ENCODE measurements at places on chromosomes 5 and 9. TPM values are rescaled to one million over a fixed set of nuclear protein-coding genes. Genes with fewer than 3 reads are reported as not detected.

Gene PGM5
- total RNA-seq: 13.8 TPM

Gene PCDHGB5
- 8.0 TPM for total RNA-seq

Gene ANKRD55
- 0.30 TPM for total RNA-seq

Gene SPINK1
- not detected for total RNA-seq

Gene FABP6
- not detected for total RNA-seq

Gene GLRA1
- not detected for total RNA-seq

Gene TAF7
- total RNA-seq: 88.8 TPM

Gene ZNF367
- total RNA-seq: 7.5 TPM

Gene PLEKHG4B
- 6.0 TPM for total RNA-seq

Gene OTP
- not detected for total RNA-seq

Gene KIF20A
- total RNA-seq: 16.3 TPM

Gene TRIM7
- 2.3 TPM for total RNA-seq

Gene LHFPL2
- 75.7 TPM for total RNA-seq

Gene QRFP
- total RNA-seq: not detected

Gene NR5A1
- not detected for total RNA-seq

Gene ZNF454
- total RNA-seq: 4.2 TPM

Gene RETREG1
- 27.4 TPM for total RNA-seq

Gene GKAP1
- 5.6 TPM for total RNA-seq

Gene PCAT7
- 0.10 TPM for total RNA-seq

Gene PCDHA7
- total RNA-seq: 0.30 TPM

Gene C9orf153
- 0.79 TPM for total RNA-seq

Gene LCP2
- total RNA-seq: 10.2 TPM

Gene OR1J2
- not detected for total RNA-seq

Gene SNX2
- total RNA-seq: 67.3 TPM

Gene IL5
- not detected for total RNA-seq

Gene LHX3
- 0.10 TPM for total RNA-seq

Gene SLC36A1
- 3.9 TPM for total RNA-seq

Gene TESK1
- 10.5 TPM for total RNA-seq

Gene PITX1
- total RNA-seq: 1.1 TPM

Gene FLT4
- 7.5 TPM for total RNA-seq

Gene OBP2B
- 0.30 TPM for total RNA-seq

Gene PHF24
- total RNA-seq: 0.49 TPM

Gene CER1
- total RNA-seq: 0.30 TPM

Gene ADAMTSL1
- 37.1 TPM for total RNA-seq

Gene CDH18
- 16.5 TPM for total RNA-seq

Gene IFNA4
- total RNA-seq: not detected

Gene GPRIN1
- total RNA-seq: 4.8 TPM

Gene TERT
- not detected for total RNA-seq

Gene HMMR
- total RNA-seq: 12.2 TPM

Gene CCDC171
- 9.2 TPM for total RNA-seq

Gene CCNI2
- total RNA-seq: 0.30 TPM

Gene VCAN
- total RNA-seq: 396 TPM

Gene CNTNAP3
- total RNA-seq: 4.2 TPM

Gene RGMB
- total RNA-seq: 25.3 TPM

Gene ASTN2
- 10.0 TPM for total RNA-seq

Gene CARTPT
- total RNA-seq: not detected

Gene TOR4A
- 1.7 TPM for total RNA-seq

Gene CDKN2B-AS1
- total RNA-seq: 0.20 TPM

Gene IRF1
- 11.0 TPM for total RNA-seq

Gene SMIM23
- total RNA-seq: not detected

Gene WDR38
- not detected for total RNA-seq

Gene GMCL2
- total RNA-seq: not detected

Gene PCDHGA3
- total RNA-seq: 1.6 TPM

Gene ANXA2R
- total RNA-seq: 1.8 TPM

Measured in skin of body (tissue), 3 donors.